H54 (cell line): ENCODE measurements at places on chromosomes 16 and 17.

- DNase-seq: no peak
Measured at GRCh38 chr17:39787041-39787440, 49.3 kb downstream of the GRB7 start.

DNA sequence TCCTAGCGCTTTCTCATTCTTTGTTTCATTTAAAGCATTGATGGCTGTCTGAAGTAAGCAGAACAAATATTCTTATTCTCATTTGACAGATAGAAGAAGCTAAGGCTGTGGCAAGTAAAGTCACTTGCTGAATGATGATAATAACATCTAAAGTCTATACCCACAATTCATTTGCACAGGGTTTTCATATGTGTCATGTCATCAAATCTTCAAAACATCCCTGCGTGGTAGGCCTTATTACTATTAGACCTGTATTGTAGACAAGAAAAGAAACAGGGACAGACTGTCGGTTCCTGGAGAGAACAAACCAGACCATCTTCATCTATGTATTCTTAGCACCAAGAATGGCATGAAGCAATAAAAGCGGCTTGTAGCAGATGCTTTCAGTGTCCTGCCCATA lies 85.9 kb downstream of the ASIC2 start:
- no peak for DNase-seq

GRCh38 chr17:74599448-74599939 lies 7.4 kb upstream of the CD300LD start:
- DNase-seq: no peak

GRCh38 chr16:89031715-89032659 lies 55.0 kb upstream of the CBFA2T3 start:
- no peak for DNase-seq

DNA sequence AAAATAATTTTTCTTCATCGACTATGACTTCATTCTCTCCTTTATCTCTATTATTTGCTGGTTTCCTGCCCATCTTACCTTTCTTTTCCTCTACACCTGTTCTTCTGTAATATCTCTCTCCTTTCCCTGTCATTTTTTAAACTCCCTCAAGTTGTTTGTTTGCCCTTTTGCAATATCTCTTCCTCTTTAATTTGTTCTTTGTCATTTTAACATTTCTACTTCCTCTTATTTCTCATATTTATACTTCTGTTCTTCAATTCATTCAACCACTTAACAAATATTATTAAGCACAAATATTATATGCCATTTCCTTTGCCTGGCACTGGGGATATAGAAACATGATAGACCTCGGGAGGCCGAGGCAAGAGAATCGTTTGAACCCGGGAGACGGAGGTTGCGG lies 22.6 kb downstream of the MAP3K3 start:
- DNase-seq: no peak

- DNase-seq: no peak
Measured at GRCh38 chr17:69047368-69048263, 13.1 kb downstream of the ABCA9 start.

DNA sequence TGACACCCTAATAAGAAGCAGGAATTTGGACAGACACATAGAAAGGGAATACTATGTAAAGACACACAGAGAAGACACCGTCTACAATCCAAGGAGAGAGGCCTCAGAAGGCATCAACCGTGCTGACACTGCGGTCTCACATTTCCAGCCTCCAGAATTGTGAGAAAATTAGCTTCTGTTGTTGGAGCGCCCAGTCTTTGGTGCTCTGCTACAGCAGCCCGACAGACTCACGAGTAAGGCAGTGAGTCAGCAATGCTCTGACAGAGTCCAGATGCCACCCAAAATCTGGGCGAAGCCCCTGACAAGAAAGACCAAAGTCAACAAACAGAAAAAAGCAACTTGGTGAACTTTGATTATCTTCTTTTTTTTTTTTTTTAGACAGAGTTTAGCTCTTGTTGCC lies 32.5 kb upstream of the RAI1 start:
- DNase-seq: no peak

- DNase-seq: no peak
Measured at GRCh38 chr16:73949574-73950320, 346.9 kb upstream of the PSMD7 start.

DNA sequence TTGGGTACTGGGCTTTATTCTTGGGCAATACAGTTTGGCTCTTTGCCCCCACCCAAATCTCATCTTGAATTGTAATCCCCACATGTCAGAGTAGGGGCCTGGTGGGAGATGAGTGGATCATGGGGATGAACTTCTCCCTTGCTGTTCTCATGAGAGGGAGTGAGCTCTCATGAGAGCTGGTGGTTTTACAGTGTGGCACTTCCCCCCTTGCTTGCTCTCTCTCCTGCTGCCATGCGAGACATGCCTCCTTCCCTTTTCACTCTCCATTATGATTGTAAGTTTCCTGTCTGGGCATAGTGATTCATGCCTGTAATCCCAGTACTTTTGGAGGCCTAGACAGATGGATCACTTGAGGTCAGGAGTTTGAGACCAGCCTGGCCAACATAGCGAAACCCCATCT lies 18.1 kb upstream of the CNEP1R1 start:
- DNase-seq: no peak

DNA sequence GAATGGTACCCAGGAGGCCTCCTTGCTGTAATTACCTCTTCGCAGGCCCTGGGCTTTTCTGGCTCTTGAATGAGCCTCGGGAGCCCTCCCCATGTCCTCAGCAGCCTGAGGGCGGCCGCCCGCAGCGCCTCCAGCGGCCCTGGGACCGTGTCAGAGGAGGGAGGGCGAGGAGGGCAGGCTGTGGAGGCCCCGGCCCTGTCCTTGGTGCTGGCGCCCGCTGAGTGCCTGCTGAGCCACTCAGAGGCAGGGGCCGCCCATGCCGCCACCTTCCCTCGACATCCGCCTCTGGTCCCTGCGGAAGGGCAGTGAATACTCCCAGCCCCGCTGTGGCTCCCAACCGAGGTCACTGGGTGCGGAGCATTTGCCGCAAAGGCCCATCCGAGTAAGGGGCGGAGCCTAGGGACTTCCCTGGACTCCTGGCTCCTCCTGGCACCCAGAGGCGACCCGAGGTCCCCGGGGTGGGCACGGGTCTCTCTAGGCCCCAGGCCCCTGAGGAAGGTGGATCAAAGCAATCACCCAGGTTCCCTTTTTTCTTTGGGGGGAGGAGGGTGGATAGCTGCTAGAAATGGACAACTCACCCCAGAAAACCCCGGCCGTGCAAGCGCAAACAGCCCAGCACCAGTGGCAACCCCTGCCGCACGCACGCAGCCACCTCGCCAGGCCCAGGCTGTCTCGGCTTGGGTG lies 2.8 kb downstream of the RBFOX3 start:
- DNase-seq: no peak

- DNase-seq: no peak
Measured at GRCh38 chr17:31677681-31678080, 181.4 kb downstream of the COPRS start.

- DNase-seq: no peak
Measured at GRCh38 chr17:13353590-13353989, 248.1 kb downstream of the HS3ST3A1 start.

GRCh38 chr16:81136390-81137335 lies 40.5 kb upstream of the GCSH start:
- DNase-seq: no peak

GRCh38 chr16:3912373-3912772 lies 31.9 kb upstream of the CREBBP start:
- no peak for DNase-seq

DNA sequence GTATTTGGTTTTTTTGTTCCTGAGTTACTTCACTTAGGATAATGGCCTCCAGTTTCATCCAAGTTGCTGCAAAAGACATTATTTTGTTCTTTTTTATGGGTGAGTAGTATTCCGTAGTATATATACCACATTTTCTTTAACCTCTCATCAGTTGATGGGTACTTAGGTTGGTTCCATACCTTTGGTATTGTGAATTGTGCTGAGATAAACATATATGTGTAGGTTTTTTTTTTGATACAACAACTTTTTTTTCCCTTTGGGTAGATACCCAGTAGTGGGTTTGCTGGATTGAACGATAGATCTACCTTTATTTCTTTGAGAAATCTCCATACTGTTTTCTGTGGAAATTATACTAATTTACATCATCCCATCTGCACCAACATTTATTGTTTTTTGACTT lies 6.8 kb downstream of the EFCAB13 start:
- no peak for DNase-seq

DNA sequence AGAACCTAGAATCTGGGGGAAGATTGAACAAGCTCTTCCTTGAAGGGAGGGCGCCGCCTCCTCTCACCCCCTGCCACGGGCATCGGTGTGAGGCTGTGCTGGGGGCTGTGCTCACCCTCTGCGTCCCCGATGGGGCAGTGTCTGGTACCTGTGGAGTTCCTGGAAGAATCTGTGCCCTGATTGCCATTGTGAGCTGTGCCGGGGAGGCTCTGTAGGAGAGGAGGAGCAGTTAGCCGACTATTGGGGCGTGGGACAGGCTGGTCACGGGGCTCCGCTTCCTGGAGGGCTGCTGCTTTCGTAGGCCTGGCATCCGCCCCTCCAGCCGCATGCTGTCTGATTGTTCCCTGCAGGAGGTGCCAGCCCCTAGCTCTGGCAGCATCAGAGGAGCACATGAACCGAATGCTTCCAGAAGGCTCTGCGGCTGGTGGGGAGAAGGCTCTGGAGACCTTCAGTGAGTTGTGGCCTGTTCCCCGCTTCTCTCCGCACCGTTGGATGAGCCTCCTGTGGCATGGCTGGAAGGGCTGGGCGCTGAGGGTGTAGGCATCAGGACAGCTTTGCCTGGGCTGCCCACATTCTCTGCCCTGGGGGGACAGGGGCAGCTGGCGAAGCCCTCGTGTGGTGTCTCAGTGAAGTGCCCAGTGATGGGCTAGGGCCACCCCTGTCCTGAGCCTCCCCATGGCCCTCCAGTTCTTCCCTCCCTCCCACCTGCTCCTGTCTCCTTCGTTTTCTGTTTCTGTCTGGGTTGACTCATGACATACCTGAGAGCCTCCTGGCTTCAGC lies 86.9 kb downstream of the SEC14L1 start:
- no peak for DNase-seq

GRCh38 chr17:39687101-39687545 lies 734 bp downstream of the PGAP3 start:
- DNase-seq: no peak

GRCh38 chr17:43983515-43984411 lies 20.7 kb upstream of the NAGS start:
- DNase-seq: no peak

GRCh38 chr17:57158325-57158724 lies 73.3 kb downstream of the AKAP1 start:
- no peak for DNase-seq

DNA sequence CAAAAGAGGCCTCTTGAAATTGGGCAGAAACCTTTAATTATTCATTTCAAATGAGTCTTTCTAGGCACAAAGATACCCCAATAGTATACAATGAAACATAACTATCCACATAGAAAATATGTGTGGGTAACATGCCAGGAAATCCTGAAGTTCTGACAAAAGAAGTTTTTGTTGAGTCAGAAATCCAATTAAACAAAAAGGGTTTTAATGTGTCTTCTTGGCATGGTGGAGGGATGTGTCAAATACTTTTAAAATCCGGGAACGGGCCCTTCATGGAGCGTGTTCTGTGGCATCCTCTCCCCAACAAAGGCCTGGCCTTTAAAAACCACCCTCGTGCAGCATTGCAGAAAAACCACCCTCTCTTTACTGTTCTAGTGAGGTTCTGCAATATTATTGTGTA lies 14.2 kb downstream of the CDRT4 start:
- no peak for DNase-seq

DNA sequence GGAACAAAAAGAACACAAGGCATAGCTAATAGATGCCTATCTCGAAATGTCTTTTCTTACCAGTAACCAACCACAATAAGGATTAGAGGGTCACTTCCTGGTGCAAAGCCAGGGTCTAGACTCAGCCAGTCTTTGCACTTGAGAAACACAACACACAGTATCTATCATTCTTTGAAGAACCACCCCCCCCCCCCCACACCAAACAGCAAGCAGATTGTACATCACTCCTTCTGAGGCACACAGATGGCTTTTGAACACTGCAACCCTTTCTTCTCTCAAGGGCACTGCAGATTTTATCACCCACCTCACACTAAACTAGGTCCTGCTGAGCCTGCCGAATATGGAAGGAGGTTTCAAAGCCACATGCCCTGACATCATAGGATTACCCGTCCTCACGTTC lies 145.6 kb downstream of the AATF start:
- no peak for DNase-seq

GRCh38 chr16:11033629-11034420 lies 89.5 kb downstream of the CLEC16A start:
- no peak for DNase-seq

DNA sequence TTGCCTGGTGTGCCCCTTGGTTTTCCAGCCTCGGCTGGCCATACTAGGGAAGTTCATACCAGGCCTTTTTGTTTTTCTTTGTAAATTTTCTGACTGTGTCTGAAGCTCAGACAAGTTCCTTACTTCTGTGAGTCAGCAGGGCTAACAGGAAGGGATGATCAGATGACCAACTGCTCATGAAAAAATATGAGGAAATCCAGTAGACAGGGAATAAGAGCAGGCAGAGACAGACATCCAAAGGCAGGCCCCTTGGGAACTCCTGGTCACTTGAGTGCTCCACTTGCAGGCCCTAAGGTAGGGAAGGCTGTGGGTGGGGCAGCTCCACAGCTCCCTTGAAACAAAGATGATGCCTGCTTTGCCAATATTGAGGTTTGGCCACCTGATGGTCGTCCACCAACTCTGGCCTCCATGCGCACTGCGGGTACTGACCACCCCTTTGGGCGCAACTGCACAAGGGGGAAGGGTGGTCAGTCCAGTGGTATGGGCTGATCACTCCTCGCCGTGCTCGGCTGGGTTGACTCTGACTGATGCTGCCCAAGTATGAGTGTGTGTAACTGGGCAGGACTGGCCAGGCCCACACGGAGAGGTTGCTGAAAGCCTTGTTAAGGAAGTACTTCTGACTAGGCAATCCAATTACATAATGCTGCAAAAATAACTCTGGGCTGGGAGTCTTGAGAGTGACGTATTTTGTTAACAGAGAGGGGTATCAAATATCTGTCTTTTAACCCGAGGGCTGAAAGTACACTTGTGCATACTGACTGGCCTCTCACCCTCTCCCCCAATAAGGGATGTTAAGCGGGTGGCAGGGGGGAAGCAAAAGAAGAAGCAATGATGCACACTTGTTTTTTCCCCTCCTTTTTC lies 20.8 kb upstream of the ZFHX3 start:
- no peak for DNase-seq

GRCh38 chr17:4043862-4044261 lies 79.6 kb upstream of the ATP2A3 start:
- DNase-seq: no peak

DNA sequence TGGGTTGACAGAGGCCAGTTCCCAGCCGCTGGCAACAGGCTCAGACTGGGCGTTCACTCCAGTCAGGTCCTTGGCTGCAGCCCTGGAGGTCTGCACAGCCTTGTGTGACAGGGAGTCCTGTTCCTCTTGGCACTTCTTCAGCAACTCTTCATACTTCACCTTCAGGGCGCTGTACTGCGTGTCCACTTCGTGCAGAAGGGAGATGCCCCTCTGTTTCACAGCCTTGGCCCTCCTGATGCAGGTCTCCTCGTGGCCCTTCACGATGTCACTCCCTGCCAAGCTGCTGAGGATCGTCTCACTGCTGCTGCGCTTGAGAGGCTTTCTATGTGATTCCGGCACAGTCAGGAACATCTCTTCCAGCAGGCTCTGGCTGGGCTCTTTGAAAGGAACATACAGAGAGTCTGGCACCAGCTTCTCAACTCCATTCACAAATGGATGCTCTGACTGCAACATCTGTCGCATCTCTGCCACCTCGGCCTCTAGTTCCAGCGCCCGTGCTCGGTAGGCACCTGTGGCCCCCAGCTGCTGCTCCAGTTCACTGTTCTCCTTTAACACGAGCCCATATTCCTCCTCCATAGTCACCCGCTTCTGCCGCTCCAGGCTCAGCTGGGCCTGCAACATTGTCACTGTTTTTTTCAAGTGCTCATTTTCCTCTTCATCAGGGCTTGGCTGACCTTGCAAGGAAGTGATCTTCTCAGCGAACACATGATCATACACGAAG lies 27.2 kb downstream of the CDR2 start:
- no peak for DNase-seq
